Activated T-helper 2 cell treated with anti-CD3 and anti-CD28 coated beads, Interferon-gamma antibody, Interleukin-2, Interleukin-4, amounts not matched to agents 10 μg/mL and 5 μg/mL and 100 μg/mL, durations not matched to agents 14 hours and 24 hours and 36 hours (primary cell): ENCODE measurements at places on chromosomes 4 and X. TPM values are rescaled to one million over a fixed set of nuclear protein-coding genes. Genes with fewer than 3 reads are reported as not detected.

- no peak for DNase-seq
- no peak overlapping the region for H3K27ac ChIP-seq
- H3K36me3 ChIP-seq: no peaks in the 10 kb centered on the region
- no peaks in the 10 kb centered on the region for H3K27me3 ChIP-seq
- H3K4me3 ChIP-seq: no peak overlapping the region
Measured at GRCh38 chrX:36443007-36443406, 523.5 kb downstream of the CFAP47 start.

- no peak for DNase-seq
- no peak overlapping the region for H3K4me3 ChIP-seq
- no peaks in the 10 kb centered on the region for H3K4me1 ChIP-seq
- no peaks in the 10 kb centered on the region for H3K36me3 ChIP-seq
- H3K27ac ChIP-seq: no peak overlapping the region
- H3K27me3 ChIP-seq: no peaks in the 10 kb centered on the region
Measured at GRCh38 chr4:47239649-47240048, 208.3 kb downstream of the GABRB1 start.

GRCh38 chr4:41784191-41784979 is 35.9 kb upstream of the PHOX2B start:
- DNase-seq: no peak
- H3K27me3 ChIP-seq: no peaks in the 10 kb centered on the region
- no peak overlapping the region for H3K27ac ChIP-seq
- no peak overlapping the region for H3K4me3 ChIP-seq

- DNase-seq: no peak
- peaks cover 10% of the 10 kb centered on the region for H3K36me3 ChIP-seq
- H3K27ac ChIP-seq: no peak overlapping the region
- no peak overlapping the region for H3K4me3 ChIP-seq
Measured at GRCh38 chr4:185304541-185304940, 91.2 kb downstream of the LRP2BP start.

GRCh38 chrX:115949900-115950822 is 220.4 kb upstream of the AGTR2 start:
- no peaks in the 10 kb centered on the region for H3K4me1 ChIP-seq
- H3K27me3 ChIP-seq: no peaks in the 10 kb centered on the region
- H3K27ac ChIP-seq: no peak overlapping the region
- DNase-seq: no peak

TMEM47 gene
- total RNA-seq: not detected in 2 replicates

DCLK2 gene
- 0.14 and 0.21 TPM in 2 replicates for total RNA-seq

SOX3 gene
- not detected in 2 replicates for total RNA-seq

MECP2 gene
- total RNA-seq: 58.2 and 58.4 TPM in 2 replicates
